GM18507 (cell line): ENCODE measurements at places on chromosomes 12 and 14.

GRCh38 chr14:59439256-59439965 is 25.8 kb downstream of the GPR135 start:
- no peak for DNase-seq

DNA sequence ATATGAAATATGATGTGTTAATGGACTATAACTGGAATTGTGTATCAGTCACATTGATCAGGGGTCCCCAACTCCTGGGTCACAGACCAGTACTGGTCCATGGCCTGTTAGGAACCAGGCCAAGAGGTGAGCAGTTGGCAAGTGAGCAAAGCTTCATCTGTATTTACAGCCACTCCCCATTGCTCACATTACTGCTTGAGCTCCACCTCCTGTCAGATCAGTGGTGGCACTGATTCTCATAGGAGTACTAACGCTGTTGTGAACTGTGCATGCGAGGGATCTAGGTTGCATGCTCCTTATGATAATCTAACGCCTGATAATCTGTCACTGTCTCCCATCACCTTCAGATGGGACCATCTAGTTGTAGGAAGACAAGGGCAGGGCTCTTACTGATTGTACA is 72.3 kb downstream of the CDK17 start:
- DNase-seq = no peak

GRCh38 chr14:49915085-49915484 is 22.2 kb downstream of the ARF6 start:
- no peak for DNase-seq

DNA sequence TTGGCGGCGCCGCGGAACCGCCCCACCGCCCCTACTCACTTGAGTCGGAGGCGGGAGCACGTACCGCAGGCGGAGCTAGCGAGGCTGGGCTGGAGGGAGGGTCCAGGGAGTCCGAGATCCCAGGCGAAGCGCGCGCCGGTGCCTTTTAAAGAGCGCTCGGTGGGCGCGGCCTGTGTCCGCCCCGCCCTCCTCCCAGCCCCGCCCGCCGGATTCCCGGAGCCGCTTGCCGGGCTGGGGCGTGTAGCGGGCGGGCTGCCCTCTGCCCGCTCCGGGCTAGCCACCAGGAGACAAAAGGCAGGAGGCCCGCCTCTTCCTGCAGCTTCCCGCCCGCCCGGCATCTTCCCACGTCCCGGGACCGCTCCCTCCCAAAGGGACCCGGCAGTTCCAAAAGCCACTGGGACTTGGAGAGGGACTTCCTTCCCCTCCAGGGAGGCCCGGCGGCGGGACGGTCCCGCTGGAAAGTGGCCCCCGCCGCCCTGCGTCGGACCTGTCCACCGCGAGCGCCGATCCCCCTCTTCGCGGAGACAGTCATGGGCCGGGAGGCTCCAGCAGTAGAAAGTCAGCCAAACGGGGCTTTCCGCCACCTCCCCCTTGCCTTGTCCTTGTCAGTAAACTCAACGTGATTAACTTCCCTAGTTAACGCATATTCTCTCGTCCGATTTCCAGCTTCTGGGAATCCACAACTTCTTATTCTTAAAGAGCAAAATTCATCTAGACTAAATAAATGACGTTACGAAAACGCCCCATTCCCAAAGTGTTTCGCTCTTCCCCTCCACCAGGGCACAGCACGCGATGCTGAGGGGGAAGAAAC is at the start of gene CSRP2:
TSS of gene CSRP2 (minus strand) at position 121 of the 811 bp plus-strand sequence. CDS start 12,759 bp downstream, outside the sequence.
- peak; percentile 76 for DNase-seq

GRCh38 chr12:16282978-16283377 is 5.5 kb upstream of the SLC15A5 start:
- DNase-seq = no peak

DNA sequence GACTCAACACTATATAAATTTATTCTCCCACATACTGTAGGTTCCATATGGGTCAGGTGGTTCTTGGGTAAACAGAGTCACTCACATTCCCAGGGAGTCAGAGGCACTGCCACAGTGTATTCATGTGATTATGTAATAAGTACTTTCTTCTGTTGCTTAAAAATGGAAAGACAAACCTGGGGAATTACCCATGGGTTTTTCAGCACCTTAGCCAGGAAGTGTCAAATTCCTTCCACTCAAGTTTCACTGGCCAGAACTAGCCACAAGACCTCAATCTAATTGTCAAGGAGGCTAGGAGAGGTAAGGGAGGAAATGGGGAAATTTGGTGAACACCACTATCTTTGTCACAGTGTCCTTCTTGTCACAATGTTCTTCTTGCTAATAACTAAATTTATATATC is 333.2 kb upstream of the MDGA2 start:
- no peak for DNase-seq

- no peak for DNase-seq
Observed at GRCh38 chr14:52349731-52350130, 35.6 kb downstream of the PTGER2 start.

DNA sequence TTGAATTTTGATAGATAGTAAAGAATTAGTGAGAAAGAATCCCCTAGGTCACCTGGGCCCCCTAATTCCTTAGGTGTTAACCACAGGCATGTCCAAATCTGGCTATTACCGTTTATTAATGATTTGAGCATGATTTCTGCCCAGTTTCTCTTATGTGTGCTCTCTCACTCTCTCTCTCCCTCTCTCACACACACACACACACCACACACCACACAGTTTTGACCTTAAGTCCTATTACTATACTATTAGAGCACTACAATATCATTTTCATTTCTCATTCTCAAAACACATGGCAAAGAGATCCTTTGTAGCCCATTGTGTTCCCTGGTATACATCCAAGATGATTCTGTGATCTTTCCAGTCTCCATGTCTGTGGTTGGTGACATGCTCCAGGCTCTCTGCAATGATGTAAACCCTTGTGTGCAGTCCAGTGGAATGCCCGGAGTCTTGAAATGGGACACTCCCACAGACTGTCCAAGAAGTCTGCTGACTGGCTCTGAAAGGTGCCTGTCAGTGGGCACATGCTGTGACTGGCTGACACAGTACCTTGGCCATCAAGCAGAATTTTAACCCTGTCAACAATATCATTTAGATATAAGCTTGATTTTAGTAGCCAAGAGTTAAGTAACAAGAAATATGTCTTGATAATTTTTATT is 96.2 kb downstream of the FIGNL2 start:
- DNase-seq = no peak

GRCh38 chr12:11929714-11930113 is 141.0 kb upstream of the BCL2L14 start:
- no peak for DNase-seq

GRCh38 chr12:76020731-76021672 is 10.6 kb downstream of the PHLDA1 start:
- DNase-seq = no peak
